Spleen (tissue), 13 donors: ENCODE measurements at places on chromosomes 4 and X.

GRCh38 chr4:3518511-3518880 lies 13.7 kb downstream of the LRPAP1 start:
- H3K27ac ChIP-seq = no peak overlapping the region
- no peak overlapping the region for H3K4me3 ChIP-seq
- no peaks in the 10 kb centered on the region for H3K4me1 ChIP-seq
- peaks cover 98% of the 10 kb centered on the region for H3K36me3 ChIP-seq
- DNase-seq = peak; percentile 61

GRCh38 chrX:105745863-105746262 lies 76.5 kb upstream of the NRK start:
- H3K27ac ChIP-seq = no peak overlapping the region
- no peak for DNase-seq
- H3K4me1 ChIP-seq = no peaks in the 10 kb centered on the region
- no peak overlapping the region for H3K4me3 ChIP-seq

GRCh38 chrX:27968352-27968751 lies 12.9 kb downstream of the DCAF8L1 start:
- H3K27me3 ChIP-seq = no peaks in the 10 kb centered on the region
- H3K4me1 ChIP-seq = no peaks in the 10 kb centered on the region
- no peak overlapping the region for H3K4me3 ChIP-seq
- DNase-seq = no peak
- no peaks in the 10 kb centered on the region for H3K36me3 ChIP-seq

DNA sequence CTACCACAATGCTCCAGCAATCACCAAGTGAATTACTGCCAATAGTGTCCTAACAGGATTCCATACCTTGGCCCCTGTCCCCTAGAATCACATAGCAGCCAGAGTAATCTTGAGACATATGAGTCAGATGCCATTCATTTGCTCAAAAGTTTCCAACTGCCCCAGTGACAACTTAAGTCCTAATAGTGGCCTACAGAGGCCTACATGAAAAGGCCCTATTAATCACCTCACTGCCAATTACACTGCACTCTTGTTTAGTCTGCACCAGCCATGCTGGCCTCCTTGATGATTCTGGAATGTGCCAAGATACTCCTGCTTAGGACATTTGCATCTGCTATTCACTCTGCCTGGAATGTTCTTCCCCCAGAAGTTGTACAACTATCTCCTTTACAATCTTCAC lies 130.7 kb downstream of the NR3C2 start:
- H3K4me1 ChIP-seq = peaks cover 15% of the 10 kb centered on the region
- no peak for DNase-seq
- no peak overlapping the region for H3K27ac ChIP-seq
- H3K4me3 ChIP-seq = no peak overlapping the region
- no peaks in the 10 kb centered on the region for H3K36me3 ChIP-seq

DNA sequence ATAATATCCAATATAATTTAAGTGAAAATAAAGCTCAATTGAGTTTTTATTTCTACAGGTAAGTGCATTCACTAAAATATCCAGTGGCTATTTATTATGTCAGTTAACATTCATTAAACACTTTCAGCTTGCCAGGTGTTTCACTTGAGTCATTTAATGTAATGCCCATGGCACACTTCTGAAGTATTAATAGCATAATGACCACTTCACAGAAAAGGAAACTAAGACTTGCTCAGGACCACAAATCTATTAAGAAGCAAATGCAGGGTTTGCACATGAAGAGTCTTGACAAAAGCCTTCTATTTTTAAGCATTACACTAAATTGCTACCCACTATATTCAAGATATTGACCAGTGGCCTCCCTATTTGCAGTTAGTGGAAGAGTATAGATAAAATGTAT lies 612.7 kb downstream of the KCTD8 start:
- no peaks in the 10 kb centered on the region for H3K27me3 ChIP-seq
- H3K27ac ChIP-seq = no peak overlapping the region
- H3K36me3 ChIP-seq = no peaks in the 10 kb centered on the region
- H3K4me1 ChIP-seq = no peaks in the 10 kb centered on the region
- H3K4me3 ChIP-seq = no peak overlapping the region
- DNase-seq = no peak

DNA sequence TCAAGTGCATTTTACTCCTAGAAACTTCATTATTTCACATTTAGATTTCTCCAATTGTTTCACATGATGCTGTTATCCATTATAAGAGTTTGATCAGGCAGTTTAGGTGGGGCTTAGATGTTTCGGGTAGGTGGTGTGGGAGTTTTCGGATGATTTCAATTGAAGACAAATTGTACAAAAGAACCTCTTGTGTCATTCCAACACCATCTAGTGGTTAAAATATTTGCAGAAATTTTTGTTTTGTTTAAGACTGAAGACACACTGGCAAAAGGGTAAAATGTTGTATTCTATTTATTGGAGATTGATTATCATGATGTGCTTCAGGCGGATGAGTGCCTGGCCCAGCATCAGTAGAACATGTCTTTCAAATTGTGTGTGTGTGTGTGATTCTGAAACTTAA lies 212.7 kb downstream of the SH3BGRL start:
- H3K4me1 ChIP-seq = no peaks in the 10 kb centered on the region
- DNase-seq = no peak
- H3K4me3 ChIP-seq = no peak overlapping the region
- no peak overlapping the region for H3K27ac ChIP-seq
- H3K27me3 ChIP-seq = no peaks in the 10 kb centered on the region
- no peaks in the 10 kb centered on the region for H3K36me3 ChIP-seq
